Retinal pigment epithelial cell (primary cell): ENCODE measurements at places on chromosomes 3 and 15.

DNA sequence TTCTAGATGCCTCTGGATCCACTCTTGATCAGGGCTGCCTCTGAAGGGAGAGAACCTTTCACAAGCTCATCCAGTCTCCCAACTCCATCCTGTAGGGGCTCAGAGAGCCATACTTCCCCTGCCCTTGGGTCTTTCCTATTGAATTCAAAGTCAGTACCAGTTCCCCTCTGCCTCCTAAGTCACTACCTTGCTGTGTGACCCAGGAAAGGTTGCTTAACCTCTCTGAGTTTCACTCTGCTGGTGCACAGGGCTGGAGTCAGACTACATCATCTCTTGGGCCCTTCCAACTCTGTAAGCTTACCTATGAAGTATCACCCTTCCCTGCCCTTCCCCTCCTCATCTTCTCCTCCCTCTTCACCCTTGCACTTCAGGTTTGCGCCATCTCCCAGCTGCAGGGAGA, 117.9 kb downstream of the MEGF11 start:
- no peak for DNase-seq

DNA sequence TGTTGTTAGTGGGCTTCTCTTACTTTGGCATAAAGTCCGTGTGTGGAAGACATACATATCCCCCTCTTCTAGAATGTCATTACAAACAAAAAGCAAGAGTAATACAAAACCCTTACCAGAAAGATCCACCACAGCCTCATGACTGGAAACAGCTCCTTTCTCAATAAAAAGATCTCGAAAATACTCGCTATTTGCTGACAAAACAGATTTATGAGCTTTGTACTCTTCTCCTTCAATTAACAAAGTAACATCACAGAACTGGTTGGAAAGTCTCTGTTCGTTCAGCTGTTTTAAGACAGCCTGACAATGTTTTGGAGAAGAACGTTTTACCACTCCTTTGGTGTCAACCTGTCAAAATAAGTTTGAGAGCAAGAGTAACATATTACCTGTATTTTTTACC, 5.9 kb downstream of the ZBTB11 start:
- DNase-seq, result no peak

DNA sequence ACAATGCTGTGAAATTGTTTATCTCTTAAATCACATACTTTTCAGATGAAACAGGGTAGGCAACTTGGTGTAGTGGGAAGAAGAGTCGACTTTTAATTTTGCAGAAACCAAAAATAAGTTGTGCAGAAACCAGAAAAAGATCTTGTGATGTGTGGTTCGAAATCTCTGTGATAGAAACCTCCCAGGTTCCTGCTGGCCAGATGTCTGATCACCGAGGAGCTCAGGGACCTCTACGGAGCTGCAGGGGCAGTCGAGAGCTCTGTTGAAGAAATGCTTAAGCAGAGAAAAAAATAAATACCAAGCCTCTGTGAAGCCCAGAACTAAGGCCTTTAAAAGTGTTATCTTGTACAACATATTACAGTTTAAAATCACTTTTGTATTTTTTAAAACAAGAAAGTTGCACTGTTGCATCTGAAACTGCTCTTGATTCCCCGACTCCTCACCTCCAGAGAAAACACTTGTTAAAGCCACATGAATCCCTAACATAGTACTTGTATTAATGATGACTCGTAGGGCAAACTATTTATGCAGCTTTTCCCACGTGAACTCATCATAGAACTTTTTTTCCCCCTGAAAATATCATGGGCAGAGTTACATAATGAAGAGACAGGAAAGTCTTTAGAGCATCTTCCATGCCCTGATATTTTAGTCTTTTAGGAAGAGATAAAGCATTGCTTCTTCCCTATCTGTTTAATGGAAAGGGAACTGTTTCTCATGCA, 51.3 kb downstream of the CCK start:
- no peak for DNase-seq

- no peak for DNase-seq
Observed at GRCh38 chr3:67624078-67624477, 30.3 kb downstream of the SUCLG2 start.

DNA sequence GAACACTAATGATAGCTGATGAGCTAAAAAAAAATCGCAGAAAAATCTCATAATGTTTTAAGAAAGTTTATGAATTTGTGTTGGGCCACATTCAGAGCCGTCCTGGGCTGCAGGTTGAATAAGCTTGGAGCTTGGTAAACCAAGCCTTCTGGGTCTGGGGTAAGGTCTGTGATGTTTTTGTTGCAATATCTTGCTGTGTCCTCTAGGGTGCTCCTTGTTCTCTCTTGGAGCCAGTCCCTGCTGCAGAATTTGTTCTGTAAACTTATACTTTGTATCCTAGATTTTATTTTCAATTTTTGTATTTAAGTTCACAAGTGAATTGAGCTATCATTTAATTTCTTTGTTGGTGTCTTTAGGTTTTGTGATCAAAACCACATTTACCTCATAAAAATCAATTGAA, 143.7 kb downstream of the NR1D2 start:
- DNase-seq, result no peak

DNA sequence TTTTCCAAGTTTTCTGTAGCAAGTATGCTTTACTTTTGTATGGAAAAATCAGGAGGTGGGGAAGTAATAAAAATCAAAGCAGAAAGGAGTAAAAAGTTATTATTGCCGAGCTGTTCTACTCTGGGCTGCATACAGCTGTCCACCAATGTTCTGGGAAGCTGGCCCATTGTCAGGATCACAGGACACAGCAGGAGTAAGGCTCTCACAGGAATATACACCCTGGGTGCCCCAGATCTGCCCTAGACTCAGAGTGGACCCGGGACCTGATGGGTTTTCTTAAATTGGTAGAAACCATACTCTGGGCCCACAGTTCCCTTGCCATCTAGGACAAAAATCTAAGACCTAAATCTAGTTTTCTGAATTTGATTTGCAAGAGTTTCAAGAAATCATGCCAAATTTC, 60.4 kb downstream of the TNIK start:
- DNase-seq, result no peak

- no peak for DNase-seq
Observed at GRCh38 chr15:99749386-99749785, 16.1 kb upstream of the LYSMD4 start.

DNA sequence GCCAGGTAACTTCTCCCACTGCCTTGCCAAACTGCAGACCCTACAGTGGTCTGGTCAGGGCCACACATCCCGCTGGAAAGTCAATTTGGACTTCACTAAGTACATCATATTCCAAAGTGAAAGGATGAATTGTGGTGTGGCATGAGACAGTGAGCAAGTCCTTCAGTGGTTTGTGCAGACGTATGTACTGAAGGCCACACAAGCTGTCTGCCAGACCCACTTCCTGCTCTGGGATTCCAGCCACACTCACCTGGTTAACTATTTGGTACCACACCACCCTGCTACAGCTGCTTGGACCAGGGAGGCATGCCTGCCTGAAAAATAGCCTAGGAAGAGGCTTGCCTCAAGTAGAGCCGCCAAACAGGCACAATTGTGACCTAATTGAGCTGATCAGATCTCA, 94.1 kb upstream of the STRIT1 start:
- no peak for DNase-seq

GRCh38 chr3:59605944-59606534, 556.2 kb upstream of the CFAP20DC start:
- DNase-seq, result no peak

- DNase-seq, result no peak
Observed at GRCh38 chr15:80920271-80920699, 69.3 kb downstream of the MESD start.

DNA sequence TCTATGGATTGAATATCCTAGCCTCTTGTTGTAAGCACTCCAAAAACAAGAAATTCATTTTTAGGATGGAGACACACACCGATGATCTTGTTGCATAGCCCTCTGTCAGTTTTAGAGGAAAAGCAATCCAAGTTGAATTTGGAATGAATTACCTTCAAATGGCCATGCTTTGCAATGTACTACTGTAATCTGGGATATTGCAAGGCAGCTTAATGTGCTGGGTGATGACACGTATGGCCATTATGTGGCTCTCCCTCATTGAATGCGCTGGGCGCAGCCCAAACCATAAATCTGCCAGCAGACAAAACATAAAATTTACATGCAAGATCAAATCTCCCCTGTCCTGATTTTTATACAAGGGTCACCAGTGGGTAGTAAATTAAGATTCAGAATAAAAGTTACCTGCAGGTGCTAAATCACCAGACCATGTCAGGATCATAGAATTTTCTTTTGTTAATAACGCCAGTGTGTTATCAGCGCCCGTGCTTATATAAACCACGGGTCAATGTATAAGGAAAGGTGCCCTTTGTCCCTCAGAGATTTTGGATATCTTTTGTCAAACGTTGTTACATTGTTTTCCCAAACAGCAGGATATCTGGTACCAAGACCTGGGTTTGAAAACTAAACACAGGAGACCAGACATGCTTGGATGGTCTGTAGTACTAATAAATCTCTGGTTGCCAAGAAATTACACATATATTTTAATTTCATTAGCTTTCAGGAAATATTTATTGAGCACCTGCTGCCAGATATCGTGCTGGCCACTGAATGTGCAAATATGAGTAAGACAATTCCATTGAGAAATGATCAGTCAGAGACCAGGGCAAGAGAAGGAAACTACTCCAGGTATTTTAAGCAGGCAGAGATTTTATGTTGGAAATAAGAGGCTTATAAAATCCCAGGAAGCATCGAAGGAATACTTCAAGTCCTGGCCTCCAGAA, 237.1 kb downstream of the EBLN2 start:
- DNase-seq, result no peak

GRCh38 chr15:50234764-50235163, 30.8 kb downstream of the HDC start:
- DNase-seq, result no peak

DNA sequence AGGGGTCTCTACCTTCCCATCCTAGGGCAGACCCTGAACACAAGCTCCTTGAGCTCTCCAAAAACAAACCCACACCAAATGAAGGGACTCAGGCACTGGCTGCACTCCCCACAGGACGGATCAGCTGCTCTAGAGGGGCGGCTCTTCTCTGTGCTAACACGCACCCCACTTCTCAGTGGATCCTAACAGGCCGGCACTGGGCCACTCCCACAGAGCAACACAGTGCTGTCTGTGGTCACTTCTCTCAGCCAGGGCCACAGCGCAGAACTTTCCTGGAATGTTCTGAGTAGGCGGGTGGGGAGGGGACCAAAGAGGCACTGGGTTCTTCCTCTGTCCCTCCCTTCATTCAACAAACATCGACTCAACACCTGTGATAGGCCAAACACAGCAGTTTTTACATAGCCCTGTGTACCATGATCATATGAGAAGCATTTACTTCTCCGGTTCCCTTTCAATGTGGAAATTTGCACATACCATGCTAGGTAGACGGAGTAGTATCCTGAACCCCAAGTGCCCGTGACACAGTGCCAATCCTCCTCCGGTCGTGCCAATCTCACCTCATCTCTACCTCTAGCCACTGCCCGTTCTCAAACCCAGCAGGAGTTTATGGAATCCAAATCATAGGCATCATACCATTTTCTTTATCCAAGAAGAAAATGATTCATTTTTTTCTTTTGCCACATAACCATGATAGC, 98.1 kb downstream of the LRIG1 start:
- no peak for DNase-seq

DNA sequence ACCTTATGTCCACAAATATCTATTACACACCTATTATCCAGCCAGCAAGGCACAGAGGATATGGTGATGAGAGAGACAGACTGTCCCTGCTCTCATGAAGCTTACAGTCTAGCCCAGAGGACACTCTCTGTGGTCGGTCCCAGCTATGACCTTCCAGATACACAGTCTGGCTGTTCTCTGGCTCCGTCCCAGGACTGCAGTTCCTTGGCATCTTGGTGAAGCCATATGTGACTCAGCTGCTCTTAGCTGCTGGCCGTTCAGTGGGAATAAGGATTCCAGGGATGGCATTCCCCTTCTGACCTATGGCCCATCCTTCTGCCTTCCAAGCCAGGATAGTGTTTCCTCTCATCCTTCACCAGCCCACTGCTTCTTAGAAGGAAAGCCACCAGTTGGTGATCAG, 30.8 kb downstream of the MEX3B start:
- DNase-seq, result no peak

DNA sequence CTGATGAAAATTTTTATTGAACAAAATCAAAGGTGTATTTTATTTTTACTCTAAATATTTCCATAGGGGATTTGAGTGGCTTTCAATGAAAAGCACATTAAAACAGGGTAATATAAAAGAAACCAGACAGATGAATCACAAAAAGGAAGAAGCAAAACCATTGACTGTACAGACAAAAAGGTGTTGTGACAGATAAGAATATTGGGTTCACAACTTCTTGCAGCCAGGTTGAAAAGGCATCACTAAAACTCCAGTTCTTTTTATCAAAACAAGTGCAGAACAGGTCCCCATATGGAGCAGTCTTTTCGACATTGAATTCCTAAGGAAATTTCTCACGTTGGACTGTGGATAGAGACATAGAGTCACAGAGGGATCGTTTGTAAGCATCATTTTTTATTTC, 53.8 kb downstream of the AGTR1 start:
- no peak for DNase-seq

DNA sequence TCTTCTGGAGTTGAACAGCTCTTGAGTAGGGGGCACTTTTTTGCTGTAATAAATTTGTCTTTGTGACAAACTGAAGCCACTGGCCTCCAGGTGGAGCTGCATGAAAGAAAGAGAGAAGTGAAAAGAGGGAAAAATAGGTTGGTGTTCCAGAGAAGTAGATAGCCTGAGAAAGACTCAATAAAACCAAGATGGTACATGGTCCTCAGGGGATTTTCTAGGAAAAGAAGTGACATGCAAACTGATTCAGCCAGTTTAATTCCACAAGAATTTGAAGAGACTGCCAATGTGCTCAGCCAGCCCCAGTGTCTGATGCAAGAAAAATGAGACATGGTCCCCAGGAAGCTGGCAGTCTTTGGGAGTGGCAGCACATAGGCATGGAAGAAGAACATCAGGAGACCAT, 152.7 kb downstream of the CD47 start:
- no peak for DNase-seq

DNA sequence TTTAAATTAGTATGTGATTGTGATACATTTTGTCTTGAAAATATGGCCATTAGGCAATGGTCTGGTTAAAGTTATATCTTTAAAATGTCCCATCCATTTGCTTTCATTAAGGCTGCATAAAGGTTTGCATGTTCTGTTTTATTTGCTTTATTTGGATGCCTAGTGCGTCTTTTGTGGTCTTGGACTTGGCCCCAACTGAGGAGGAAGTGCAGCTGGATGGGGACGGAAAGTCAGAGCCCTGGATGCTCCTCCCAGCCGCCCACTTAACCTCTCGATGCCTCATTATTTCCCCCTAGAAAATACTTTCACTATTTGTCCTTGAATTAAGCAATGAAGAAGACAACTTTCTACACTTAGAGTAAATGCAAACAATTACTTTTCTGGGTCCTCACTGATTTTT, 898.2 kb downstream of the MCTP2 start:
- no peak for DNase-seq

- no peak for DNase-seq
Observed at GRCh38 chr15:37045859-37046740, 54.2 kb downstream of the MEIS2 start.

- no peak for DNase-seq
Observed at GRCh38 chr15:41562784-41563198, 3.8 kb downstream of the TYRO3 start.
